ENCODE measurements at places on chromosomes 2 and 18.

DNA sequence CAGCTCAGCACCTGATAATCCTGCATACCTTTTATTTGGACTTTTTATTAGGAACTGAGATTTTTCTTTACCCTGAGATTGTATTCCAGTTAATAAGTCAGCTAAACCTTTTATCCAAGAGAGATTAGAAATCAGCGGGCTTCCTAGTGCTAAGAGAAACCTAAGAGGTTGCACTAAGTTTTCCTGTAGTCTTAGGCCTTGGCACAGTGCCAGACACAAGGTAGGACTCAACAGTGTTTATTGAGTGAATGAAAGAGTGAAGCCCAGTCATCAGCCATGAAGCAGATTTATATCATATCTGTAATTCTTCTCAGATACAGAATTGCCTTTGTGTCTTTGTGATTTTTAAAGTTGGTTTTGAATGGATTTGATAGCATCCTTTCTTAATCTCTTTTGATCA is 13.6 kb downstream of the OTX1 start:
- DNase-seq = no peak

- no peak for DNase-seq
These were observed 102.2 kb downstream of the VIT start for GRCh38 chr2:36798724-36799123.

- no peak for DNase-seq
These were observed 11.9 kb upstream of the DNAH7 start for GRCh38 chr2:196080526-196080925.

DNA sequence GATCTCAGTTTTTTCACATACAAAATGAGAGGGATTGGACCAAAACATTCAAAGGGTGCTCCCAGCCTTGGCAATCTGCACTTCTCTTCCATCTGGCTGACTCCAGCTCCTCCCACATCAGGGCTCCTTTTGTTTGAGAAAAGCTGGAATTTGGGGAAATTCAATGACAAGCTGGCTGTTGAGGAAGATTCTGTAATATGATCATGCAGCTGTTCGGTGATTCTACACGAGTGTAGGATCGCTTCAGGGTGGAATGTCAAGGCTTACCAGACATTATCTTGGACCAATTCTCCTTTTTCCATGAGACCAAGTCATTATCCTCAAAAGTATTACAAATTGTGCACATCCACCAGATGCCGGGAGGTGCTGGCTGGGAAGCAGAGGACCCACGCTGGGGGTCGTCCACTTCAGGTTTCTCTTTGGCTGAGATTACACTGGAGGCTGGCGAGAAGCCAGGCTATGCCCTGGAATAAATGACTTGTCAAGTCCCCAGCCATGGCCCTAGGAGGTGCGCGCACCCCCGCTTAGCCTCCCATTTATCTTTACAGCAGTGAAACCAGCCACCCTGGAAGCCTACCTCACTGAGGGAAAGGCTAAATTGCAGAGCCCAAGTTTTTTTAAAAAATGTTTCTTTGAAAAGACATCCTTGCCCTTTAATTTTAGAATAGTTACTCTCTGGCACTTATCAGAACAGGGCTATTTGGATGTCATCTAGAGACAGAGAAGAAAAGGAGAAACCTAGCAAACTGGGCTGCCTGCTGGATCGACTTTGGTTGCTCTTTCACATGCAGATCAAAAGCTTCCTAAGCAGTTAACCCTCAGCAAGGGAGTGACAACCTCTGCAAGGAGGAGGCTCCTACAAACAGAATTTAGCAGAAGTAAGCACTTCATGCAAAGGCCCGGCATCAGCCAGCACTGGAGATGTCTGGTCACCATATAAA is 42.5 kb upstream of the LCLAT1 start:
- no peak for DNase-seq

DNA sequence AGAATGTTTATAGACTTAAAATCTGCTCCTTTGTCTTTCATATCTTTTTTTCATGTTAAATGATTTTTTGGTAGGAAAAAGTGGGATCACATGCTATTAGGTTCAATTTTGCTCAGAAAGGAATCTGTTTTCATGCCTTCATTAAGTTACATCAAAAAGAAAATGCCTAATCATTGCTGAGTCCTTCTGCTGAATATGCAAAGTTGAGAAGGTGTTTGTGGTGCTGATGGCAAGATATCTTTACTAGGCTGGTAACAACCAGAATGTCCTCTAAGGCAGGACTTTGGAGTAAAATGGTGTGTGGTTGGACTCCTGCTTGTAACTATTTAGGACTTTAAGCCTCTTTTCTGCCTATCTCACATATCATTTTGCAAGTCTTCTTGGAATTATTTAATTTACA is 88.3 kb downstream of the TRIB2 start:
- DNase-seq = no peak

- DNase-seq = no peak
These were observed 12.2 kb downstream of the SH3BP4 start for GRCh38 chr2:234963773-234964615.

Measured in NCI-H526 (cell line).